ENCODE measurements at places on chromosomes 12 and 14. TPM values are rescaled to one million over a fixed set of nuclear protein-coding genes. Genes with fewer than 3 reads are reported as not detected.

- no peak for DNase-seq
Measured at GRCh38 chr12:53950789-53951576, 3.7 kb upstream of the HOXC12 start.

GRCh38 chr14:102246071-102246470 lies 58.9 kb downstream of the MOK start:
- DNase-seq: no peak

DEPDC4 gene
- 0.41 TPM for total RNA-seq

DNA sequence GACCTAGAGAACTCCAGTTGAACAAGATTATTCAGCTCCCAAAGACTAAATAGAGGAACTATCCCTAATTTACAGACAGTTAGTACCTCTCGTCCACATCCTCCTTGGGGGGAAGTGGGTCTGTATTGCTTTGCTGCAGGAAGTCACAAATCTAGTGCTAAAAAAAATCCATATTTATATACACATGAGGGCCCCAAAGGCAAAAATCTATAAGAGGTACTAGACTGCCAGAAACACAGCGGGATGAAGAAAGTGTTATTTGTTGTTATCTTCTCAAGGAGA lies 190.1 kb downstream of the TTC8 start:
- DNase-seq: no peak

- no peak for DNase-seq
Measured at GRCh38 chr12:23617749-23618148, 331.7 kb downstream of the SOX5 start.

- no peak for DNase-seq
Measured at GRCh38 chr12:78018171-78018910, 187.6 kb downstream of the NAV3 start.

DNA sequence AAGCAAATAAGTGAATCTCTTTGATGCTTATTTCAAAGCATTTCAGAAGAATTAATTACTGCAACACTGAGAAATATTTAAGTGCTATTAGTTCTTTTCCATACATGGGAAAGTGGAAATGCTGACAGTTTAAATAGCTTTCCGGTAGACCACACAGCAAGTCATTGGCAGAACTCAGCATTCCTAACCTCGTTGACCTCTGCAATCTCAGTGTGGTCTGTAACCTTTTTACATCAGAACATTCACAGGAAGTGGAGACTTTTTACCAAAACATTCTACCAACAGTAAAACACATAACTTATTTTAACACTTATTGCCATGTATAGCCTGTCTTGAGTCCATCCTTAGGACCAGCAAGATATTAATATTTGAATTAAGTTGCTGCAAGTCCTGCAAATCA lies 249.5 kb upstream of the DCN start:
- DNase-seq: peak; percentile 70

KLRB1 gene
- not detected for total RNA-seq

GRCh38 chr12:21839776-21840175 lies 65.3 kb upstream of the KCNJ8 start:
- DNase-seq: no peak

SYCP3 gene
- not detected for total RNA-seq

TSPAN19 gene
- total RNA-seq: 0.35 TPM

BDKRB2 gene
- 4.1 TPM for total RNA-seq

GRCh38 chr12:104280111-104280510 lies 23.4 kb upstream of the EID3 start:
- DNase-seq: no peak

- DNase-seq: no peak
Measured at GRCh38 chr12:30934811-30935210, 8.3 kb downstream of the TSPAN11 start.

GRCh38 chr14:98101323-98101722 lies 1170.7 kb downstream of the BCL11B start:
- DNase-seq: no peak

PRKD1 gene
- 7.2 TPM for total RNA-seq

DNA sequence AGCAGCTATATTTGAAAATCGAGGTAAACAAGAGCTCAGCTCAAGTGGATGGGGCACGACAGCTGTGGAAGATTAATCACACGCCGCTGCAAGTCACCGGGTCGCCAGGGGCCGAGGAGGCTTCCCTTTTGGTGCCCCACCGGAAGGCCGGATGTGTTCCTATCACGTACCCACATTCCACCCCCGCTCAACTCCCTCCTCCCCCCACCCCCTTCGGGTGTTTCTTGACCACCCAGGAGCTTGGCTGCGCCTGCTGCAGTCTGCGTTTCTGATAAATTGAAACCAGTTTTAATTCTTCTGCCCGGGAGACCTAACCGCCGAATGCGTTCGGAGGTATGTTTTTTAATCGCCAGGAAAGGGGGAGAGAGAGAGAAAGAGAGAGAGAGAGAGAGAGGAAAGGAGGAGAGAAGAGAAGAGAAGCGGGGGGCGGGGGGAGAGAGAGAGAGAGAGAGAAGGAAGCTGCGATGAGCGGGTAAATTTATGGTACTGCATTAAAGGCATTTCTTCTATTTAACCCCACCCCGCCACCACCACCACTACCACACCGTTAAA lies 1.8 kb downstream of the SLC8A3 start:
- DNase-seq: no peak

GRCh38 chr14:32688941-32689340 lies 249.7 kb upstream of the NPAS3 start:
- DNase-seq: no peak

PARP2 gene
- 12.3 TPM for total RNA-seq

- no peak for DNase-seq
Measured at GRCh38 chr14:50985859-50986331, 41.6 kb upstream of the PYGL start.

RTL1 gene
- total RNA-seq: not detected

GRCh38 chr12:58387199-58387598 lies 445.8 kb downstream of the ATP23 start:
- DNase-seq: no peak

USP15 gene
- total RNA-seq: 32.0 TPM

GRCh38 chr12:18581232-18581962 lies 156.4 kb downstream of the PLCZ1 start:
- DNase-seq: no peak

POTEM gene
- not detected for total RNA-seq

DNA sequence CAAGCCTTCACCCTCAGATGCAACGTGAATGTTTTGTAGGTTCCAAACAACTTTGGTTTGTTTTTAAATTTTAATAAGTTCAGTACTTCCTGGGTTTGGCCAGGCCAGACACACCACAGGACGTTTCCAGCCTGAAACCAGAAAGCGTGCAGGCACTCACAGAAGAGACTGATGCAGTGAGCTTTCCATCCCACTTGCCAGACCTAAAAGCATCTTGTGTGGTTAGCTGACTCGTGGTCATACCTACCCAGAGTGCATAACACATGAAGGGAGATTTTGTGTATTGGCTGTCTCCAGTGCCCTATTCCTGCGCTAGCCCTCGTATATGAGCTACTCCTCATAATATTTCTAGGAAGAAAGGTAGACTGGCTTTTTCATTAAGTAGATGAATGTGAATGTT lies 297.3 kb upstream of the FAR2 start:
- DNase-seq: no peak

CLEC4D gene
- not detected for total RNA-seq

DNA sequence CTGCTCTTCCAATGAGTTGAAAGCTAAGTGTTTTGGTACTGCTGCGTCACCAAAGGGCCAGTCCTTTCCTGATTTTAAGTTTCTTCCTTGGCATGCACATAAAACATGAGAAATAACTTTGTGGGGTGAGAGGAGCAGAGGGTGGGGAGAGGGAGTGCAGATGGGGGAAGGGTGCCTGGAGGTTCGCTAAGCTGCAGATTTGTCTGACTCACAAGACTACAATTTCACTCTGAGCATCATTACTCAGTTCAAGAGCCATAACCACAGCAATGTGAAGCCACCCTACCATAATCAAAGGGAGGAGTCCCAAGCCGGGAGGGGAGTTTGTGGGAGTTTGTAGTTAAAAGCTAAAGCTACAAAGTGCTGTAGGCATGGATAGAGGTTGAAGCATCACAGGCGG lies 136.1 kb downstream of the ANO2 start:
- DNase-seq: no peak

IL26 gene
- not detected for total RNA-seq

DNA sequence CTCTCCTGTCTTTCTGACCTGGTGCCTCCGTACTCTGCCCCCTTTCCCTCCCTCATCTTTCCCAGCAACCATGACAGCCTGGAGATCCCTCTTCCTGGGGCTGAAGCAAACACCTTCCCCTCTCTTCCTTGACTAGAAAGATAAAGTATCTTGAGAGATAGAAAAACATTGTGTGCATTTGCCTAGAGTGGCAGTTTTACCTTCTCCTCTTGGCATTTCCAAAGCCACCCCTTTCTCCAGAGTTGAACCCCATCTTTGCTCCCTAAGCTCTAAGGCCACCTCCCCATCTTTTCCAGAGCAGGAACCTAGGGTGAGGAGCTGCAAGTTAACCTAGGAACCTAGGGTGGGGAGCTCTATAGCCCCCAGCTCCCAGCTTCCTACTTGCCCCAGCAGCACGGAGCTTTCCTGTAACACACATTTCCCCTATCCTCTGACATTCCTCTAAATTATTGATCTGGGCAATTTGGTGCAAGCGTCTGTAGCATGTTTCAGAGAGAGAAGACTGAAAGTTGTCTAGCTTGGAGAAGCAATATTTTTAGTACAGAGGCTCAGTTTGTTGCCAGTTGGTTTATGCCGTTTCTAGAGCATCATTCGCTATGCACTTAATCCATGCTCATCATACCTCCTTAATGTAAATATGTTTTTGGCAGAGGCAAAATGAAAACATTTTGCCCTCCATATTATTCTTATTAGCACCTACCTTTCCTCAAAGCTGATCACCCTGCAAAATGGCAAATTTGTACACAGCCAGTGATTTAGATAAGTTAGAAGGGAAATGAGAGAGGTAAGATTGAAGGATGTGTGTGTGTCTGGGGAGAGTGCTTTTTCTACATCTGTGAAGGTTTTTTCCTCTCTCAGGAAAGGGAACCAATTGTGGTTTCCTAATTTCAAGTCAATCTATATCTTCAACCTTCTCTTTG lies 5.4 kb upstream of the TBX3 start:
- no peak for DNase-seq

DNA sequence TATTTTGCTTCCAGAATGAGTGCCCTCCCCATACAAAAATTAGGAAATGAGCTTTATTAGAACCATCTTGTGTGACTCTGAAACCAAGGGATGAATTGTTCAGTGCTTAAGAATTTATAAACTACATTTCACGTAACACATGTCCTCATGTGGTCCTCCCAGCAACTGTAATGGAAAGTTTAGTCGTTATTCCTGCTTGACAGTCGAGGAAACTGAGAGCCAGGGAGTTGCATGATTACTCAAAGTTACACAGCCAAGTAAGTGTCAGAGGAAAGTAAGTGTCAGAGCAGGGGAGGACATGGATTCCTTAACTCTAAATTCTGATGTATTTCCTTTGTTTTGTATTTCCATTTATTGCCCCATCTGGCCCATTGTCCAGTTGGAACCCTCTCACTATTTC lies 453.9 kb downstream of the FUT8 start:
- no peak for DNase-seq

GRCh38 chr14:47435331-47435965 lies 240.0 kb downstream of the MDGA2 start:
- no peak for DNase-seq

RPL36AL gene
- 203 TPM for total RNA-seq

TSHR gene
- not detected for total RNA-seq

DNA sequence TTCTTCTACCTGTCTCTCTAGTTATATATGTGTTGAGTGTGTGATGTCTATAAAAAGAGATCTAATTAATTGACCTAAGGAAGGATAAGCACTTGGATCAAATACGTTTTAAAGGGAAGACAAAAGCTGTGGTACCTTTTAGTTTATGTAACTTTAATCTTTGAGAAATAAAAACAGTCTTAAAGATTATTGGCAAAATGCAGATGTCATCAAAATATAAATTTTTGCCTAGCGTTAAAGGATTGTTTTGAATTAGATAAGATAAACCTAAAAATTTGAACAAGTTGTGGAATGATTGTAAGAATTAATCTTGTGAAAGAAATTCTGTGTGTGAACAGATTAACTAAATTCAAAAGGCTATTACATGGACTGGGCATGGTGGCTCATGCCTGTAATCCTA lies 42.9 kb downstream of the C12orf56 start:
- no peak for DNase-seq

- no peak for DNase-seq
Measured at GRCh38 chr12:63319386-63319785, 168.4 kb upstream of the AVPR1A start.

C1QL4 gene
- total RNA-seq: not detected

RTN1 gene
- 3.7 TPM for total RNA-seq

DNA sequence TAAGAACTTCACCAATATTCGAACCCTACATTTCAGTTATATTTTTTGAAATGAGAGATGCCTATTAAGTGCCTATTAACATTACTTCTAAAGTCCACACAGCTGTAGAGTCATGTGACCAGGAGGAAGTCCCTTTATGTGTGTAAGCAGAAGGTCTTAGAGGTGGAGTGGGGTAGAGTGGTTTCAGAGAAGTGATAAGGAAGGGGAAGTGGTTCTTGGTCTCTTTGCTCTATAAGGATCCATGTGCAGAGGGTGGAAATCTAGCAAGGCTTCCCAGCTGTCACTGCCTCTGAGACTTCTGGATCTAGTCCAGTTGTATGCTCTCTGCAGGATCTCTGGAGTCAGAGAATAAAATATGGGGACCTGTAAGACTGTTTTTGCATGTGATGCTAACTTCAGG lies 673.9 kb downstream of the FLRT2 start:
- DNase-seq: no peak

ZFHX2 gene
- total RNA-seq: 0.93 TPM

SIX1 gene
- total RNA-seq: 7.5 TPM

DNA sequence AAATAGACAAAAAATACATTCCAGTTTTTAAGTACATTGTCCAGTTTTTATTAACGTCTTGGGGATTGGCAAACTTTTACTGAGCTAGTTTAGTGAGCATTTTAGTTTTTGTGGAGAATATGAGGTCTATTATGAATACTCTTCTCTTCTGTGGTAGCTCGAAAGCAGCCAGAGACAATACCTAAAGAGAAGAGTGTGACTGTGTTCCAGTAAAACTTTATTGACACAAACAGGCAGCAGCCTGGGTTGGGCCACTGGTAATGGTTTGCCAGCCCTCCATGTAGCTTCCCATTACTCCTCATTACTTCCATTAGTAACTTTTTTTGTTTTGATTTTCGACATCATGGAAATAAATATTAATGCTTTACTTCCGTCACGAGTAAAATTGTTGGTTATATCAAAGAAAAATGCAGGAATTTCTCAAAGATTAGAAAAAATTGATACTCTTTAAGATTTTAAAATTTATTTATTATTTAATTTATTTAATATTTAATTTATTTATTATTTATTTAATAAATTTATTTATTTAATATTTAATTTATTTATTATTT lies 19.6 kb downstream of the RMST start:
- DNase-seq: no peak

All from glomerular endothelial cell (primary cell).